ENCODE measurements at places on chromosomes 11 and 22.

DNA sequence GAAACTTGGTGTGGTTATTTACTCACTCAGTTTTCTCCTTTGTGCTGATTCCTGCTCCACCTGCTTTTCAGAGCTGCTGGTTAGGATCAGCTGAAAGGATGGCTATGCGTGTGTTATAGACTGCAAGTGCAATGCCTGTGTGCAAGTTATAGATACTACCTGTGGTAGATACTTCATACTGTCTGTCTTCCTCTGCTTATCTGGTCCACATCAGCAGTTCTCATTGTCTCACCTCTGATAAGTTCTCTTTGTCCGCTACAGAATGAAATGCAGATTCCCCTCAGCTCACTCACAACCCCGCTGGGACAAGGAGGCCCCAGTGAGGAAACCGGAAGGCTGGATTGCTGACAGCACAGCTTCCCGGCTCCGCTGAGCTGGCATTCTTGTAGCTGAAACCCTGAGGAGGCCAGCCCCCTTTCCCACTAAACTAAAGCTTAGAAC, 37.5 kb upstream of the LYVE1 start:
- no peak for DNase-seq

DNA sequence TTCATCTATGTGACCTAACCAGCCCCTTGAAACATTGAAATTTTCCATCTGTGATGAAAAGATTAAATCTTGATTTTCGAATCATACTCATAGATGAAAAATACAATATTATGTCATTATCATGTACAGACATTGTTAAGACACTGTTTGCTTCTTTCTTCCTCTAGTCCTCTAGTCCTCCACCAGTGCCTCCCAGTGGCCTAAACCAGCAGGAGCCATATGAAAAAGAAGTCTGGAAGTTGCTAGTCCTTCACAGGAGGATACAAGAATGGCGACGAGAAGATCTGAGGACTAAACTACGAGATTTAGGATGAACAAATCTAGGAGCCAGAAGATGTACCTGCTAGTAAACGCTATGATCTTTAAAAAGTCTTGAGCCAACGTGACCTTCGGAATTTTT, 134.1 kb downstream of the SLC17A6 start:
- no peak for DNase-seq

GRCh38 chr22:29305836-29306174, 645 bp upstream of the GAS2L1 start:
- no peak for DNase-seq

- DNase-seq = no peak
Measured at GRCh38 chr11:4025248-4025966, 69.2 kb upstream of the RRM1 start.

DNA sequence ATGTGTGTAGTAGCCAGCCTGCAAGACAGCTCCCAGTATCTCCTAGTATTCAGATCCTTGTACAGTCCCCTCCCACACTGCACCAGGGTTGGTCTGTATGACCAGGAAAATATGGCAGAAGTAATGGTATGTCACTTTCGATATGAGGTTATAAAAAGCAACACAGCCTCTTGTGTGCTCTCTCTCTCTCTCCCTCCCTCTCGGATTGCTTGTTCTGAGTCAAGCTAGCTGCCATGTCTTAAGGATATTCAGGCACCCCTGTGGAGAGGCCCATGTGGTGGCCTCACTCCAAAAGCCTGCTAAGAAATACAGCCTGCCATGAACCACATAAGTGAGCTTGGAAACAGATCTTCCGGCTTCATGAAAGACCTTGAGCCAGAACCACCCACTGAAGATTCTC, 25.4 kb downstream of the FXYD6 start:
- no peak for DNase-seq

DNA sequence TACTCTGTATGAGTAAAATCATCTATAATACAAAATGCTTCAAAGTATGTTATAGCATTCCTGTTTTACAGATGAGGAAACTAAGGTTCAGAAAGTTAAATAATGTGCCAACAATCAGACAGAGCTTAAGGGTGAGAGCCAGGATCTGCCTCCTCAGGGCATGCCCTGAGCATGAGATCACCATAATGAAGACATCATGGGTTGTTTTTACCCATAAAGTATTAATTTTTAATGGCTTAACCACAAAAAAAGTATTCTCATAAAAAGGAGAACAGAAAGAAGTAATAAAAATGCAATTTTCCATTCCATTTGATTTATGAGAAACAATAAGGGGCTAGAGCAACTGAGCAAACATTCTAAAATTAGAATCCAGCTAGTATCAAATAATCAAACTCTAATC, 534.3 kb upstream of the ARHGAP42 start:
- DNase-seq = no peak

GRCh38 chr11:86934582-86934900, 20.7 kb downstream of the FZD4 start:
- no peak for DNase-seq

GRCh38 chr11:122922893-122923292, 40.3 kb downstream of the JHY start:
- DNase-seq = no peak

DNA sequence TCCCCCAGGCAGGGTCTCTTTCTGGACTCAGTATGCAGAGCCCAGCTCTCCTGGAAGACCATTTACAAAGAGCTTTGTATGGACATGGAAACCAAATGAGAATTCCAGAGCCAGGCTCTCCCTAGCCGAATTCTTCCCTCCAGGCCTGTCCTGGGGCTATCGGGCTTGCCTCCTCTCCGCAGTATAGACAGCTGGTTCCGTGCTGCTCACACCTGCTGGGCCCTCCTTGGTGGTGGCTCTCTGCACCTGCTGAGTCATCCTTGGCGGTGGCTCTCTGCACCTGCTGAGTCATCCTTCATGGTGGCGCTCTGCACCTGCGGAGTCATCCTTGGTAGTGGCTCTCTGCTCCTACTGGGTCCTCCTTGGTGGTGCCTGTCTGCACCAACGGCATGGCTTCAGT, 743.5 kb downstream of the BRD1 start:
- DNase-seq = no peak

Data from NCI-H2107 (cell line).